Amniotic epithelial cell (primary cell): ENCODE measurements at places on chromosomes 5 and 9.

DNA sequence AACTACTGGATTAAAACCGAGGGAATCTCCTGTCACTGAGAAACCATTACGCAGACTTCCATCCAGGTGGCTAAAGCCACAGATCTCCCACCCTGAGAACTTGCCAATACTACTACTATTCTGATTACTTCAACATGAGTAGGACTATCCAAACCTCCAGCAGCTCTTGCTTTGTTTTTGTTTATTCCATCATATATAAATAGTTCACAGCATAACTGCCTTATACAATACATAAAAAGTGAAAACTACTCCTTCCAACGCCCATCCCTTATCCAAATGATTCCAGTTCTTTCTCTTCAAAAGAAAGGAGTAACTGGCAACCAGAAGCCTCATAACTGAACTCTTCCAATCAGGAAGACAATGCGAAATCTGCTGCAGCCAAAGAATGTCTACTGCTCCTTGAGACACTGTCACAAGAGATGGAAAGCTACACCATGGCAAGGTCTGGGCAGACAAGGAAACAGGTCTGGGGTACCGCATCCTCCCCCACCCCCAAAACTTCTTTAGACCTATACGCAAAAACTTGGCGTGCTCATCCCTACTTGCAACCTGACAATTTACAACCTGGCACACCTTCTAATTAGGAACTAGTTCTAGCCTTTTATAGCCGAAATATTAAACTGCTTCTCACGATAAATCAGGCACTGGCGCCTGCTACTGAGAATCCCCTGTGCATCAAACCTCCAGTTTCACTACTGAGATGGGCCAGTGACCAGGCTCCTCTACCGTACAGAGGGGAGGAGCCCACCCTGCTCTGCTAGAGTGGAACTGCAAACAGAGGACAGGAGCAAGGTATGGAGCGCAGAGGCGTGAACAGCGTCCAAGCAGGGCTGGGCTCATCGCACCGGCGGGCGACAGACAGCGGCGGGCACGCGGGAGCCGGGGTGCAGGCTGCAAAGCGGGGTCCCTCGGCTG is 986 bp downstream of the PLPP1 start:
- peak; percentile 22 for DNase-seq

DNA sequence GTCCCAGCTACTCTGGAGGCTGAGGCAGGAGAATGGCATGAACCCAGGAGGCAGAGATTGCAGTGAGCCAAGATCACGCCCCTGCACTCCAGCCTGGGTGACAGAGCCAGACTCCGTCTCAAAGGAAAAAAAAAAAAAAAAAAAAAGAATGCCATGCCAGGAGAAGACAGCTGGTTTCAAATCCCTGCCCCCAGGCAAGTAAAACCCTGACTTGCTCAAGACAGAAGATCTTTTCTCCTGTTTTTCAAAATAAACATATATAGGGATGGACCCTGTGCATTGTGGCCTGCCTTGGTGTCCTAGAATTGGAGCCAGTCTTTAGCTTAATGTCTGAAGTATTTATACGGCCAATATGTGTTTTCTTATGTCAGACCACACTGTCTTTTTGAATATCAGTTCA is 177.1 kb downstream of the NR3C1 start:
- DNase-seq = no peak

GRCh38 chr5:10254686-10255085 is 4.6 kb downstream of the CCT5 start:
- DNase-seq = peak; percentile 77

DNA sequence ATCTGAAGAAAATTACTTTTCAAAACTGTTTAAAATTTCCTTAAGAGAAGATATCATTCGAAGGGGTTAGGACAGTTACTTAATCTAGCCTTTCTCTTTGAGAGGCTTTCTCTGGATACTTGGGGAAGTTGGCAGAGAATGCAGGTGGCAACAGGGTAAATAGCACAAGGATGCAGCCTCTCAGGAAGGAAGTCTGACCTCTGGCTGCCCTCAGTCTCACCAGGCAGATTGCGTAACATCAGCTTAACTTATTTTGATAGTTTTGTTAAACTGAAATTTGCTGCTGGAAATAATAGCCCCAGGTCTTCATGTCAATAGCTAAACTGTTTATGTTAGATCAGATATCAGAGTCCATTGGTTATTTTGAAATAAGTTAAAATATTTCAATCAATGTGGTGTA is 20.4 kb downstream of the CCDC192 start:
- peak; percentile 56 for DNase-seq

DNA sequence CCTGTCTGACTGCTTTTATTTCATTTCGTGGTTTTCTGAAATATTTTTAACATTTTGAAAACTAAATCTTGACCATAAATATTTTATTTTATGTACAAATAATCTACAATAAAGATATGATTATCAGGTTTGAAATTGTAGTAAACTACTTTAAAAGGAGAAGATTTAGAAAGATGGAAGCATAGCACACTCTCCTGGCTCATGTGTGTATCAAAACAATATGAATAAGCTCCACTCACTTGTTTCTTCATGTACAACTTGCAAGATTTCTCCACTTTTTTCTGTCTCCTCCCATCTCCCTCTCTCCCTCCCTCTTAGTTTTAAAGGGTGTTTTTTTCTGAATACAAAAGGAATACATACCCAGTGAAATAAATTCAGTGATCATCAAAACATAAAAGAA is 15.4 kb upstream of the VPS13A start:
- peak; percentile 41 for DNase-seq

GRCh38 chr9:78035383-78035993 is 3.9 kb upstream of the GNAQ start:
- peak; percentile 76 for DNase-seq

GRCh38 chr9:87324613-87325194 is 173.0 kb upstream of the DAPK1 start:
- peak; percentile 75 for DNase-seq

- no peak for DNase-seq
Observed at GRCh38 chr9:23582836-23583235, 243.2 kb downstream of the ELAVL2 start.

GRCh38 chr5:35009019-35009418 is 38.7 kb downstream of the AGXT2 start:
- peak; percentile 29 for DNase-seq

- no peak for DNase-seq
Observed at GRCh38 chr5:105836887-105837286, 1833.8 kb downstream of the EFNA5 start.

DNA sequence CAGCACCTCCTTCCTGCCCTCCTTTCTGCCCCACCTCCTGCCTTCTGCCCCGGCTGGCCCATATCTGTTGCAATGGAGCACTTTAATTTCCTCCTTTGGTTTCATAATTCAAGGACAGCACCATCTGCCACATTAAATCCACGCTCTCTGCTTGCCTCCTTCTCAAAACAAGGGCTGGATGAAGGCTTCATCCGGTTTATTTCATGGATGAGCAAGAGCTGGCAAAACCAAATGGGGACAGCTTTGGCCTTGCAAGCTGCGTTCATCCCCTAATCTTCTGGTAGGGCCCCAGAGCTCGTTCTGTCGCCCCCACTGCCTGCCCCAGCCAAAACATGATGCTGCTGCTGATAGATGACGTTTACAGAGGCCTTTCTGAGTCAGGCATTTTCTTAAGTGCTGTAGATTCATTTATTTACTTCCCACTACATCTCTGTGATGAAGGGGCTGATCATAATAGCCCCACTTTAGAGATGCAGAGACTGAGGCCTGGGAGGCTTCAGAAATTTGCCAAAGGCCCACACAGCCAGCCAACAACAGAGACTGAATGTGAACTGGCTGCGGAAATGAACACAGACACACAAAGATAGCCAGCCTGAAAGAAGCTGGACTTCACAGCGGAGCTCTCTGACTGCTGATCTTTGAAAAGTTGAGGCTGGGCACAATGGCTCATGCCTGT is 115.6 kb upstream of the CPEB4 start:
- DNase-seq = peak; percentile 67

DNA sequence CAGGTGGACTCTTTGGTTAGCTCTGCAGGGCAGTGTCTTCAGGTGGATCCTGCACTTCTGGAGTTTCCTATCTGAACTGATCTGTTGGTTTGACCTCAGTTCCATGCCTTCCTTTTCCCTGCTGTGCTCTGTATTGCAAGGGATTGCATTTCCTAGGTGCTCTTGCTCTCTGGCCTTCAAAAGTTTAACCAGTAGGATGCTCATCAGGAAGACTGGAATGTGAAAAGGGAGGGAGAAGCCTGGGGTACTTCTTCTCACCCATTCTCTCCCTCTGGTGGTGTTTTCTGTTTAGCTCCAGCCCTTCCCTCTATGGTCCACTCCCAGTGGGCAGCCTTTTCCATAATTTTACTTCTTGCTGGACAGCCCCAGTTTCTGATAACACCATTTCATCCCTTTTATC is 78.5 kb downstream of the ZNF618 start:
- DNase-seq = no peak

- no peak for DNase-seq
Observed at GRCh38 chr5:142495531-142495930, 170.7 kb upstream of the SPRY4 start.

DNA sequence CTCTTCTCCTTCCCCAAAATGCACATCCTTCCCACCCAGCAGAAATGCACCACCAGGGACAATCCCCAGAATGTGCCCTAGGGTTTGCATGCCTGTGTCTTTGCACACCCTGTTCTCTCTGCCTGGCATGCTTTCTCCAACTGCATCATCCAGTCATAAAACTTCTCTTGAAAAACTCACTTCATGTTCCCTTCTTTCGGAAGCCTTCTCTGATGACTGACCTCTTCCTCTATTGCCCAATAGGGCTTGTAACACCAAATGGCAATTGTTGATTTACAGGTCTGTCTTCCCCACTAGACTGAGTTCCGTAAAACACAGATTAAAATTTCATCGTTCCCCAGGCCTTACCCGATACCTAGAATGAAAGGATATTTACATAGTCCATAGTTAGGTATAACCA is 83.1 kb upstream of the SPOCK1 start:
- DNase-seq = no peak

GRCh38 chr5:50967563-50968355 is 301.3 kb downstream of the PARP8 start:
- DNase-seq = no peak

DNA sequence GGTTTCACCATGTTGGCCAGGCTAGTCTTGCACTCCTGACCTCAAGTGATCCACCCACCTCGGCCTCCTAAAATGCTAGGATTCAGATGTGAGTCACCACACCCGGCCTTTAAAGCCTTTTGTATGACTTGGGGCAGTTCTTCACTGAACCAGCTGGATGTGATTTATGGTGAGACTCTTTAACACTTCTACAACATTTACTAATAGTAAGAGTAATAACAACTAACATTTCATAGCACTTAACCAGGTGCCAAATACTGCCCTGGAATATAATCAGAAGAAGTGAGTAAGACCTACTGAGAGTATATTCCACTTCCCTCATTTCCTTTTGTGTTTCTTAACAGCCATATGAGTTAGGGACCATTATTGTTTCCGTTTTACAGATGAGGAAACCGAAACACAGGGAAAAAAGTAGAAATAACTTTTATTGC is 10.0 kb downstream of the ZSWIM6 start:
- DNase-seq = peak; percentile 65

DNA sequence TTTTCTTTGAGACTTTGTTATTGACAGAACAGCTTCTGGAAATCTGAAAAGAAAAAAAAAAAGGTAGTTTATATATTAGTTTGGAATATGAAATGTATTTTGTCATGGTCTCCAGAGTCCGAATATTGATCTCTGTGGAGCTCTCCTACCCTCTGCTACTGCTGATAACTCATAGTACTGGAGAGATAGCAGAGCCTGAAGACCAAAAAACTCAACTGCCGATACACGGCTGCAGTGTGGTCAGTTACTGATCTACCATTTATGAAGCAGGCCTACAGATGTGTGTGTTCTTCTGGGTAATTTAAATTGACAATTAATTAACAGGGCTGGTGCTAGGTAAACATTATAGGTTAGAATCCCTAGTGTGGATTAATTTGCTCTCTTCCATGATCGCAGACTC is 3.8 kb upstream of the FAM120A start:
- DNase-seq = no peak

DNA sequence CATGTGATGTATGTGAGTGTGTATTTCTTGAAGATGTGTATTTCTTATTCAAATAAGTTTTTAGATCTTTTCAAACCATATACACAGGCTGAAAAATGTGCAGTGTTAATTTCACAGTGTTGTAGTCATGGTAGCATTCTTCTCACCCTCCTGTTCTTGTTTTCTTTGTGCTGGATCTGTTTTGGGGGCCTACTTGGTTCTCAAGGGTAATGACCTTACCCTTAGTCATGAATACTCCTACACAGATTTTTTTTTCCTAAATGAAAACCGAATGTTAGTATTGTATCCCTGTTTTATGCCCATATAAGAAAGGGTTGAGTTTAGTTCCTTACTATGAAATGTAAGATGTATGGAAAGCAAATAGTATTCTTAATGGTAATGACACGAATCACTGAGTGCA is 88.0 kb downstream of the SLC44A1 start:
- DNase-seq = peak; percentile 58

GRCh38 chr9:114691046-114691955 is 9.3 kb upstream of the TEX48 start:
- peak; percentile 80 for DNase-seq

DNA sequence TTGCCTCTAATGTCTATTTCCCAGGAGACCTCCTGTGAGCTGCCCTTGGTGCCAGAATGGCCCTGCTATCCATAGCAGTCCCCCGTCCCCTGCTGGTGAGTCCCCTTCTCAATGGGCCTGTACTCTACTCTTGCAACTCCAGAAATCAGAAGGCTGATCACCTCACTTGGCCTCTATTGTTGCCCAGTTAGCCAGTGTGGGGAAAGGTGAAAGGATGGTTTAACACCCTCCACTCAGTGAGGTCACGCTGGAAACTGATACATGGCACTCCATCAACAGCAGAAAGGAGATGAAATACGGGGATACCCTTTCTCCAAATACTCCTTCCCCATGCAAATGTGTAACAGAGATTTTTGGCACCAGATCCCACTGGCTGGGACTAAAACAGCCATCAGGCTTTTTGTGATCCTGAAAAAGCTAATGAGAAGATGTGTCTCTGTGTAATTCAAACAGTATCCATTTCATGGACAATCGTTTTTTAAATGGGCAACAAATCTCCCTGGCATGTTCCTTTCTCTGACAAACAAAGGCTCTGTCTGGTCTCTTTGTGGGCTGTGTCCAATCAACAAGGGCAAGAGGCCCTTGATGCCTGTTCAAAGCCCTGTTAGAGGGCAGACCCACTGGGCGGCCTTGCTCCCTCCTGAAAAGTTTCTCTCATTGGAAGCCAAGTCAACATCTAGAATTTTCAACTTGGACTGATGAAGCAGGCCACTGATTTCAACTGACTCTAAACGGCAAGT is 343.7 kb downstream of the SPOCK1 start:
- DNase-seq = no peak

- no peak for DNase-seq
Observed at GRCh38 chr5:73957397-73958001, 331.5 kb downstream of the ARHGEF28 start.
